ENCODE measurements at places on chromosomes 16 and 17. TPM values are rescaled to one million over a fixed set of nuclear protein-coding genes. Genes with fewer than 3 reads are reported as not detected.

GRCh38 chr17:58215685-58216084 lies 3.4 kb downstream of the MKS1 start:
- H3K4me3 ChIP-seq, result no peak overlapping the region
- H3K36me3 ChIP-seq, result peaks cover 3% of the 10 kb centered on the region

- DNase-seq, result no peak
- peak overlapping the region; percentile 99 for H3K4me3 ChIP-seq
- no peaks in the 10 kb centered on the region for H3K27me3 ChIP-seq
- H3K27ac ChIP-seq, result peak overlapping the region; percentile 96
- peaks cover 12% of the 10 kb centered on the region for H3K36me3 ChIP-seq
These were observed 55.6 kb upstream of the LRRC37A3 start for GRCh38 chr17:64974750-64975317.

DNA sequence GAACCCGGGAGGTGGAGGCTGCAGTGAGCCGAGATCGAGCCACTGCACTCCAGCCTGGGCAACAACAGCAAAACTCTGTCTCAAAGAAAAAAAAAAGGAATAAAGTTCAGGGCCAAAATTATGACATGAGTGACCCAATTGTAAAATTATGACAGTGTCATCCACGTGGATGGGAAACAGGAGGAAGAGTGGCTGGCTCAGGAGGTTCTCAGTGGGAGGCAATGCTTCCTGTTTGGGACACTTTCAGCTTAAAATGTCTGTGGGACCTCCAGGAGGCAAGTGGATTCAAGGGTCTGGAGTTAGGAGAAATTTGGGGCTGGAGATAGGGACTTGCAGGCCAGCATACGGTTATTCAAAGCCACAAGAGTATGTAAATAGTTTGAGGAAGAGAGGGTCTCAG lies 8.0 kb upstream of the STX4 start:
- no peaks in the 10 kb centered on the region for H3K36me3 ChIP-seq
- H3K27ac ChIP-seq, result no peak overlapping the region
- no peaks in the 10 kb centered on the region for H3K27me3 ChIP-seq
- H3K4me3 ChIP-seq, result no peak overlapping the region
- no peak for DNase-seq
- no peaks in the 10 kb centered on the region for H3K4me1 ChIP-seq

GRCh38 chr17:50190603-50191358 lies 10.7 kb downstream of the COL1A1 start:
- no peaks in the 10 kb centered on the region for H3K27me3 ChIP-seq
- H3K4me3 ChIP-seq, result no peak overlapping the region
- no peak for DNase-seq
- no peak overlapping the region for H3K27ac ChIP-seq

DNA sequence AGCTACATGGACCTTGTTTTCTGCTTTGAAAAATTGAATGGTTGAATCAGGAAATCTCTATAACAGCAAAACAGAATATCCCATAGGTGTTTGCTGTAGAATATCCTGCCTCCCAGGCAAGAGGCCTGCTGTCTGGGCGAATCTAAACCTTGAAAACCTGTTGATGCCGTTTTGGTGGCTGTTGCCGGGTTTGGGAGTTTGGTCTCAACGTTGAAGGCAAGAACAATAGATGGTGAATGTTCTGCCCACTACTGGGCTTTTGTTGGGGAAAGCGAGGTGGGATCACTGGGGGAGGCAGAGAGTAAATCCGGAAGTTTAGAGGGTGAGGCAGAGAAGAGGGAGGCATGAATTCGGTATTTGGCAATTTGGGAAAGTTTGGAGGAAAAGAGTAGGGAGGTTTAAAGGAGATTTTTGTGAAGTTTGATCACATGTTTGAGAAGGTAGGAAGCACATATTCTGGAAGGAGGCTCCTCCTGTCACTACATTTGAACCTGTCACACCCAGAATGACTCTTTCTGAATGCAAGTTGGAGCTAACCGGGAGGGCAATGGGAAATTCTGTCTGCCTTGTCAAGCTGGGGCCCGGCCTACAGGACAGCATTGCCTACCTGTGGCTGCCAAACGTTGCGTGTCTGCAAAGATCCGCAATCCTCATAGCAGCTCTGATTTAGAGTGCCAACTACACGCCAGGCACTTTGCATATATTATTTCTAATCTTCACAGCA lies 46.5 kb downstream of the GPRC5B start:
- no peak overlapping the region for H3K27ac ChIP-seq
- DNase-seq, result no peak
- no peak overlapping the region for H3K4me3 ChIP-seq
- H3K36me3 ChIP-seq, result peaks cover 3% of the 10 kb centered on the region

DNA sequence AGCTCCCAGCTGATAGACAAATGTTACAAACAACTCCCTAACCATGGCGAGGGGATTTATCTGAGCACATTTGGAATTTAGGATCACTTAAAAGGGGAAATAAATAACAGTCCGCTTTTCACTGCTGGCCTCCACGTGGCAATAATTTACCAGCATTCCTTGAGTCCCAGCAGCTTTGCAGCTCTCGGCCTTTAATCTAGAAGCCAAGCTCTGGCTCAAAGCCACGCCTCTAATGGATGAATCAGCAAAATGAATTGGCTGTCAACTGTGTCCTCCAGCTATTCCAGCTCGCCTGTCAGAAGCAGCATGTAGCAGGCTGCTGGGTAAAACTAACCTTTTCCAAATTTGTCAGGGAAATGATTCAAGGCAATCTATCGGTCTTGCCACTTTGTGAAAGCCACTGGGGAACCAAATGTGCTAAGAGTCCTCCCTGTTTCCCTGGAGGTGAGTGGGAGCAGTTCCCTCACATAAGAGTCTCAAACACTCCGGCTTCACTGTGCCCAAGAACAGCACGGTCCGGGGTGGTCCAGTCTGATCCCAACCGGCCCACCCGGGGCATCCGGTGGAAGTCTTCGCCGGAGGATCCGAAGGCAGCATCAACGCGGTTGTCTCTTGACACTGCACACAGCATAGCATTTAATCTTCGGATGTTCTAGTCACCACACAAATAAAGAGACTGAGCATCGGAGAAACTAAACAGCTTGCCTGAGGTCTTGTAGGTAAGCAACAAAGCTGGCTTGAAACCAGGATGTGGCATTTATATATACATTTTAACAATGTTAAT lies 143.3 kb downstream of the PARN start:
- DNase-seq, result peak; percentile 77
- H3K27ac ChIP-seq, result peak overlapping the region; percentile 90
- H3K4me1 ChIP-seq, result peaks cover 52% of the 10 kb centered on the region
- no peaks in the 10 kb centered on the region for H3K27me3 ChIP-seq

DNA sequence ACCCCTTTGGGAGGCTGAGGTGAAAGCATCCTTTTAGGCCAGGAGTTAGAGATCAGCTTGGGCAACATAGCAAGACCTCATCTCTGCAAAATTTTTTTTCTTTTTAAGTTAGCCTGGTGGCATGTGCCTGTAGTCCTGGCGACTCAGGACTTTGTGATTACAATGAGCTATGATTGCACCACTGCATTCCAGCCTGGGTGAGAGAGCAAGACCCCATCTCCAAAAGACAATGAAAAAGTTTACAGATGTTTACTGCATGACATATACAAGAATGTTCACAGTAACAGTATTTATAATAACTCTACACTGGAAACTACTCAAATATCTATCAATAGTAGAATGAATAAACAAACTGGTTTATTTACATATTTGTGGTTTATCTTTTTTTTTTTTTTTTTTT lies 33.1 kb upstream of the CCL22 start:
- H3K4me3 ChIP-seq, result no peak overlapping the region
- H3K27me3 ChIP-seq, result no peaks in the 10 kb centered on the region
- H3K27ac ChIP-seq, result no peak overlapping the region
- H3K4me1 ChIP-seq, result no peaks in the 10 kb centered on the region
- H3K36me3 ChIP-seq, result no peaks in the 10 kb centered on the region
- DNase-seq, result no peak

GRCh38 chr16:89973654-89974335 lies 25.2 kb downstream of the DEF8 start:
- peaks cover 16% of the 10 kb centered on the region for H3K4me1 ChIP-seq
- peaks cover 15% of the 10 kb centered on the region for H3K36me3 ChIP-seq
- peak overlapping the region; percentile 99 for H3K27ac ChIP-seq
- H3K4me3 ChIP-seq, result peak overlapping the region; percentile 99
- DNase-seq, result no peak
- H3K27me3 ChIP-seq, result no peaks in the 10 kb centered on the region

GRCh38 chr17:45776896-45777295 lies 7.2 kb upstream of the CRHR1 start:
- DNase-seq, result no peak
- H3K4me1 ChIP-seq, result no peaks in the 10 kb centered on the region
- no peak overlapping the region for H3K4me3 ChIP-seq
- no peak overlapping the region for H3K27ac ChIP-seq
- peaks cover 87% of the 10 kb centered on the region for H3K27me3 ChIP-seq

DNA sequence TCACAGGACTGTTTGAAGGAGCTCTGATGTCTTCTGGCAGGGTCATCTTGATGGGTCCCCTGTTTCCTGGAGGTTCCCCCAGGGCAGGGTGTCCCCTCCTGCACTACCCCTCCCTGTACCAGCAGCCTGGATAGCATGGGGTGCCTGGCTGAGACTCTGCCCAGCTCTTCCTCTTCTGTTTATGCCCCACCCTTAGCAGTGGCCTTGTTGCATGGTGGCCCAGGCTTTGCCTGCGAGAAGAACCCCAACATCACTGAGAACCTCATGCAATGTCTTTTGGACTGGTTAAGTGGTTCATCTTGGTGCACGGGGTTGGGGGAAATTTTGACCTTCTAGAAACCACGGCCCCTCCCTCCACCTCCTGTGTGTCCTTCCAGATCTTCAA lies 121.8 kb downstream of the IRX3 start:
- no peak overlapping the region for H3K27ac ChIP-seq
- peaks cover 5% of the 10 kb centered on the region for H3K4me1 ChIP-seq
- peaks cover 13% of the 10 kb centered on the region for H3K27me3 ChIP-seq

- H3K4me3 ChIP-seq, result no peak overlapping the region
- no peaks in the 10 kb centered on the region for H3K36me3 ChIP-seq
- H3K27me3 ChIP-seq, result no peaks in the 10 kb centered on the region
- no peaks in the 10 kb centered on the region for H3K4me1 ChIP-seq
- DNase-seq, result no peak
These were observed 8.3 kb downstream of the NME3 start for GRCh38 chr16:1762879-1763520.

- no peaks in the 10 kb centered on the region for H3K36me3 ChIP-seq
- peaks cover 4% of the 10 kb centered on the region for H3K27me3 ChIP-seq
- DNase-seq, result no peak
- peaks cover 8% of the 10 kb centered on the region for H3K4me1 ChIP-seq
- peak overlapping the region; percentile 97 for H3K4me3 ChIP-seq
These were observed 794 bp downstream of the ANKS3 start for GRCh38 chr16:4733211-4733742.

DNA sequence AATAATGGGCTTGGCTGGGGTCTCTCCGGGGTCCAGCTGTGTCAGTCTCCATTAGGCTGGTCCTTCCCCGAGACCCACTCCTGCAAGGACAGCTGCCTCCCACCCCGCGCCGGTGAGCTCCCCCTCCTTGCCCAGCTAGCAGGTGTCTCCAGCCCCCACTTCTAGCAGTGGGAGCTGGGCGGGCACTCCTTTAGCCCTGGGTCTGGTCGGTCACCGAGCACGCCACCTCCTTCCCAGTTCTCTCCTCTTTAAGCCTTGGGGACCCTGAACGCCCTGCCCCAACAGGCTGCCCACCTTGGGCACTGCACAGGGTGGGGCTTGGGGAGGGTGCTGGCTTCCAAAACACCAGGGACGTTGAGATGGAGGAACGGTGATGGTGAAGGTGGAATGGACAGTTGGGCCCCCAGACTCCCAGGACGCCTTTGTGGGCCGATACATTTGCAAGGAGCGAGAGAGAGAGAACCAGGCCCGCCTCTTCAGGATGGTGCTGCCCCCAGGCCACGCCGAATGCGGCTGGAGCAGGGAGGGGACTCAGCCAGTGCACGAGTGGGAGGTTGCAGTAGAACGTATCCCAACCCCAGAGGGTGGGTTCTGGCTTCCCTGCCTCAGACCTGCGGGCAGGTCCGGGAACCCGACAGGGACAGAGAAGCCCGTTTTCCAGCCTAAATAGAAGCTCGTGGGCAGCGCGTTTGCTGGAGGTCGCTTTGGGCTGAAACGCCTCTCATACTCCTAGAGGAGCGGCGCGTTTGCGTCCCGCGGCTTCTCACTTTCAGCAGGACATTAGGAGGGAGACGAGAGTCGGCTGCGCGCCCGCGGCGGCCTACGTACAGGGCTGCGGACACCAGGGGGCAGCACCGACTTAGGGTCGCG lies 10.7 kb downstream of the TBX2 start:
- DNase-seq, result peak; percentile 87
- H3K36me3 ChIP-seq, result peaks cover 3% of the 10 kb centered on the region
- peaks cover 4% of the 10 kb centered on the region for H3K4me1 ChIP-seq
- H3K27ac ChIP-seq, result peak overlapping the region; percentile 46
- peak overlapping the region; percentile 85 for H3K4me3 ChIP-seq

DNA sequence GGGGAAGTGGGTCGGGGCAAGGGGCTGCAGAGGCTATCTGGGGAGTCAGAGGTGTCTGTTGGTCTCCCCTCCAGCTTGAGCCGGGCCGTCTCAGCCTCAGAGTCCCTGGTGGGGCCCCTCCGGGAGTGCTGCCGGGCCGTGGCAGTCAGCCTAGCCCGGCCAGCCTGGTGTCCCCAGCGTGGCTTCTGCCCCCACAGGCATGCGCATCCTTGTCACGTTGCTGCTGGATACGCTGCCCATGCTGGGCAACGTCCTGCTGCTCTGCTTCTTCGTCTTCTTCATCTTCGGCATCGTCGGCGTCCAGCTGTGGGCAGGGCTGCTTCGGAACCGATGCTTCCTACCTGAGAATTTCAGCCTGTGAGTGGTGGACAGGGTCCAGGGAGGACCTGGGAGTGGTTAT lies 11.2 kb downstream of the CACNA1G start:
- no peaks in the 10 kb centered on the region for H3K36me3 ChIP-seq
- H3K4me1 ChIP-seq, result peaks cover 41% of the 10 kb centered on the region
- DNase-seq, result no peak
- peaks cover 16% of the 10 kb centered on the region for H3K27me3 ChIP-seq
- no peak overlapping the region for H3K27ac ChIP-seq

DNA sequence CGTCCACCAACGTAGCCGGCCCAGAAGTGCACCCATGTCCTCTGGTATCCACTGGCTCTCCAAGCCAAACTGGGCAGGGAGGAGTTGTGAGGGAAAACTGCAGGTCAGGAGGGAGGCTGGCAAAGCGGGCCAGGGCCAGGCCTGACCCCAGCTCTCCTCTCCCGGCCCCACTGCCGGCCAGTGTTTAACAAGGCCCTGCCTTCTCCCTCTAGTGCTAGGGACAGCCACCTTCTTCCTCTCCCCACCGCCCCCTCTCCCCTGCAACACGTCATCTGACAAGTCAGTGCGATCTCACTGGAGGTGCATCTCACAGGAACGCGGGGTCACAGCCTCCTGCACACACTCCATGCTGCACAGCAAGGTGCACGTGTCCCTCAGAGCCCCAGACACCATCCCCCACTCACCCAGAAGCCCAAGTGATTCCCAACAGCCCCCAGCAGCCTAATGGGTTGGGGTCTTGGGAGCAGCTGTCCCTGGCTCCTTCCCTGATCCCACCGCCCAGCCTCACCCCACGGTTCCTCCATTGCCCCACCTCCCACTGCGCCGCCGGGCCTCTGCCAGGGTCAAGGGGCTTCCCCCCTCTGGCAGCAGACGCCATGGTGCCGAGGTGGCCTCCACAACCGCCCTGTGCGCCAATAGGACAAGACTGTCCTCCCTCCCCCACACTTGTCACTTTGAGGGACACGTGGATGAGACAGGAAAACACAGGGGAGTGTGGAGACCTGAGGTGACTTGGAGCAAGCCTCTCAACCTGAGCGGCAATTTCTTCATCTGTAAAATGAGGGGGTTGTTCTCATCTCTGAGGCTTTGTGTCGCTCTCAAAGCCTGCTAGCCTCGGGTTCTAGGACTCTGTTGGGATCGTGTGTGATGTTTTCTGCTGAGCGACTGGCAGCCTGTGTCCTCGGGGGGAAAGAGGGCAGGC lies 1.1 kb upstream of the ACE start:
- H3K36me3 ChIP-seq, result no peaks in the 10 kb centered on the region
- peaks cover 61% of the 10 kb centered on the region for H3K27me3 ChIP-seq
- no peak overlapping the region for H3K27ac ChIP-seq

NPIPA7 gene
- total RNA-seq, result 3.5 TPM

PRSS36 gene
- total RNA-seq, result 1.8 TPM

STXBP4 gene
- total RNA-seq, result 23.7 TPM

CACNG1 gene
- 0.24 TPM for total RNA-seq

OR1A1 gene
- total RNA-seq, result not detected
